ENCODE measurements at places on chromosomes 6 and 20. TPM values are rescaled to one million over a fixed set of nuclear protein-coding genes. Genes with fewer than 3 reads are reported as not detected.

Gene NRSN2
- total RNA-seq: 65.6 TPM

Gene XRN2
- total RNA-seq: 100 TPM

Gene OR12D3
- total RNA-seq: not detected

Gene ZBTB46
- 5.0 TPM for total RNA-seq

Gene ULBP3
- not detected for total RNA-seq

Gene VWA7
- 24.1 TPM for total RNA-seq

Gene FKBP1C
- total RNA-seq: not detected

Gene LRFN2
- total RNA-seq: not detected

Gene MYH7B
- total RNA-seq: 0.51 TPM

Gene IFNGR1
- total RNA-seq: 122 TPM
